Fibroblast of the aortic adventitia (primary cell): ENCODE measurements at places on chromosomes 2 and 18.

DNA sequence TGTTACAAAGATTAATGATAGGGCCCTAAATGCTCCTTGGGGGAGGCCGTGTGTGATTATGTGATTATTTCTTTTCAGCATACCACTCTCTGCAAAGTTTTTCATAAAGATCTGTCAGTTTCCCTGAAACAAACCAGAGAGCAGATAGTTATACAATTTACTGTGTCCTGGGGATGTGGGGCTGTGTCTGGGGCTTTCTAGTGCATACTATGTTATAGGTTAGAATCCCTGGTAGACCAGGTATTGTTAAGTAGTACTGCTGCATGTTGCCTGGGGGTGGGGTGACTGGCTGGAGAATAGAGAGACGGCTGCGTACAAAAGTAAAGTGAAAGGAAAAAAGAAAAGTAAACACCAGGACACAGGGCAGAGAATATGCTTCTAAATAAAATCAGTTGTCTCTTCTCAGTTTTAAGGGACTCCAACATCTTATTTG, 3.3 kb upstream of the CCBE1 start:
- no peak for DNase-seq

DNA sequence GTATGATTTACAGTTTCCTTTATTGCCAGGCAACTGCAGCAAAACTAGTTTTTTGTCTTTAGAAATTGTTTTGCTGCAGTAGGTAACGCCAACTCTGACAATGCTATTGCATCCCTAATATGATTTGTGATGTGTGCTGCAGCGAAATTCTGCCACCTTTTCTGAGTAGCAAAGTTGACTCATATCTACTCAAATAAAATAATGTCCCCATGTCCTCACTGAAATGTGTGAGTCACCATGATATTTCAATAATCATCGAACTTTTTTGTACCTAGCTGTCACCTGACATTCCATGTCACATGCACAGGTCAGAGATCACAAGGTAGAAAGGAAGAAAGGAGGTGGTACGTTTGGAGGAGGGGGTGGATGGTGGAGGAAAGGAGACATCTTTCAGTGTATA, 205.0 kb downstream of the RAD51AP2 start:
- no peak for DNase-seq

GRCh38 chr18:77035380-77036187, 97.0 kb downstream of the MBP start:
- peak; percentile 29 for DNase-seq

DNA sequence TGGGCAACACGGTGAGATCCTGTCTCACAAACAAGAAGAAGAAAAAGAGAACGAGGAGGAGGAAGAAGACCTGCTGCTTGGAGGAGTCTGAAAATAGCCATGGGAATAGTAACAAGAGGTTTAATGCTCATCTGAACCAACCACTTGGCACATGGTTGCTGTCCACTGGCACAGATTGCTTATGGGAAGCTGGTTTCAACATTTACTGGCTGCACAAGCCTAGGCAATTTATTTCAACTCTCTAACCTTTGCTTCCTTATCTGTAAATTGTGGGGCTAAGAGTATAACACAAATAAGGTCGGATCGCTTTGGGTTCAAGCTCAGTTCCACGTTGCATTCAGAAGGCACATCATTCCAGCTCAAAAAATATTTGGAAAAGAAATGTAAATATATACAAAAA, 14.2 kb upstream of the RHOB start:
- no peak for DNase-seq

DNA sequence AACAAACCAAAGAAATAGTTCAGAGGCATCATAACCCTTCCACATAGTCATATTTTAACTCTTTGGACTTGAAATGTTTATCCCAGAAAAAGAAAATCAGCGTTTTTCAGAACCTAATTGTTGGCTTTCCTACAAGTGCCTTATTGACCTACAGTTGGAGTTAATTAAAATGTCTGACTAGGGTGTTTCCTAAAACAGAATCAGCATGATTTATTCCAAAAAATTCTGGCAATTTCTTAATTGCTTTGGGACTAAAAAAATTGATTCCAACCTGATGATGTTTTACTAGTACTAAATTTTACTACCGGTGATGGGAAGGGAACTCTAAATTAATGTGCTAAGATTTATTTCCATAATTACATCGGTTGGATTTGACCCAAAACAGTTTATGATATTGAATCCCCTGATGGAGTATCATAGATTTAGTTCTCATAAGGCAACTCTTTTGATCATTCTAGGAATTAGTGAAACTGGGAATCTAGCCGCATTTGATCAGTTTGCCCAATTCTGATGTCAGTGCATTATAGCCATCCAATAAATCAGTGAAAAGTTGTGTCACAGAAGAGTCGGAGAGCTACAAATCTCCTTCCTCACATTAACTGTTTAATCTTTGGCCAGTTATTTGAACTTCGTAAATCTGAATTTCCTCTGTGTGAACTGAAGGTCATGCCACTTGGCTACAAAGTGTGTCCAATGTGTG, 134.3 kb upstream of the DSEL start:
- no peak for DNase-seq

DNA sequence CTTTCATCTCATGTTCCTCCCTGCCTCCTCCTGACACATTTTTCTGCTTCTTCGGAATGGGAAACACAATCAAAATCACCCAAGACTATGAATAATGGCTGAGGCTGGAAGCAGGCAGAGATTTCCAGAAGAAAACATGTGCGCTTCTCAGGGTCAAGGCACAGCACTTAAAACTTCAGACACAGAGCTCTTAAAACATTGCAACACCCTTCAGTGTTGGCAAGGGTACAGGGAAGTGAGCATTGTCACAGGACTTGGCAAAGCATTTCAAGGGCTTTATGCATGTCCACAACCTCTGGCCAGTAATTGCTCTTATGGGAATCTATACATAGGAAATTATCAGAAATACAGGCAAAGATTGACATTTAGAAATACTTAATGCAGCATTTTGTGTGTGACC, 477.6 kb upstream of the KLHL29 start:
- DNase-seq = no peak

DNA sequence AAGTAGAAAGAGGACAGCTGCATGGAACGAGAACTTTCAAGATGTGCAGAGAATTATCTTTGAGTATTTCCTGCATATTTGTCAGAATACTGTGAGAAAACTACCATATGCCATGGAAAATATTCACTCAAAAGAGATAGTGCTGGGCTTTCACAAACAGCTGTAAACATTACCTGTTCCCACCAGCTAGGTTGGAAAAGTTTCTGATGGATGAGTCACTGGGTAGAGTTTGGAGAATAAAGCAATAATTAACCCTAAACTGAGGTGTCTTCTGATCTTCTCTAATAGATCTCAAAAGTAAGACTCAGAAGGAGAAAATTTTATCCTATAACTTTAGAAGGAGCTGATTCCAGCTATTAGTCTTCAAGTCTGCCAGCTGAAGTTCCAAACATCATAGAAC, 3.9 kb upstream of the FSIP2 start:
- no peak for DNase-seq

GRCh38 chr2:182393270-182393760, 33.5 kb downstream of the PDE1A start:
- peak; percentile 39 for DNase-seq

DNA sequence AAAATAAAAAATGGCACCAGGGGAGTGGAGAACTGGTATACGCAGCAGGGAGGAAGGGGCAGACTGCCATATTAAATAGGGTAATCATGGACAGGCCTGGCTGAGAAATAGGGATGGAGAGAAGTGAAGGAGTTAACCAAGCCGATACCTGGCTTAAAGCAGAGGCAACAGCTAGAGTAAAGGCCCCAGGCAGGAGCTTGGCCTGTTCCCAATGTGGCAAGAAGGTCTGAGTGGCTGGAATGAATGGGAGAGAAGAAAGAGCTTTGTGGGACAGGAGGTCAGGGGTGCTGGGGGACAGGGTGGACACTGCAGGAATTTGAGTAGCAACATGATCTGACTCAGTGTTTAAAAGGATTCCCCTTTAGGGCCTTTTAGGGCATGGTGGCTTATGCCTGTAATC, 15.9 kb upstream of the AGFG1 start:
- no peak for DNase-seq

DNA sequence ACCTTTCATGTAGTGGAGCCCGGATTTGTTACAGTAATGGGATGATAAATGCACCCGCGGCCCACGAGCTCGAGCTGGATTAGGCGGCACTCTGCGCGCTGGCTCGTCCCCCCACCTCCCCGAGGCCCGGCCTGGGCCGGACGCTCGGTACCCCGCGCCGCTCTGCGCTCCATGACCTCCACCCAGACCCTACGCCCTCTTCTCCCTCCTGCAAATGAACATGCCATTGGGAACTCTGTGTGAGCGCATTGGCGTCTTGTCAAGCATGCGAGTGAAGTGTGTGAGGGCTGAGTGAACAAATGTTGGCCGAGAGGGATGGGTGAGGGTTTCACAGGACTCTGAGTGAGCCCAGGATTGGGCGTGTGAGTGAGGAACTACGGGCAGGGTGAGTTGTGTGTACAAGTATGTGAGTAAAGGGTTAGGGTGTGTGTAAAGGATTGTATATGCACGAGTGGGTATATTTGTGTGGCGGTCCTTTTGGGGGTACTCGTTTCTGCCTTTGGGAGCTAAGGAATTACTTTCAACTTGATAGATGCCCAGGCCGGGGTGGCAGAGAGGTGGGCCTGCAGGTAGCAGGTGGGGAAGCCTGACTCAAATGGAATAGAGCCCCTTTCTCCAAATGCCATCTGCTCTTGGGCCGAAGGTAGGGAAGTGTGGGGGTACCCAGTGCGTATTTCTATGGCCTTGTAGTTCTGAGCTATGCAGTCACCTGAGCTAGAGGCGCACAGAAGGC, 2.9 kb upstream of the EN1 start:
- no peak for DNase-seq

DNA sequence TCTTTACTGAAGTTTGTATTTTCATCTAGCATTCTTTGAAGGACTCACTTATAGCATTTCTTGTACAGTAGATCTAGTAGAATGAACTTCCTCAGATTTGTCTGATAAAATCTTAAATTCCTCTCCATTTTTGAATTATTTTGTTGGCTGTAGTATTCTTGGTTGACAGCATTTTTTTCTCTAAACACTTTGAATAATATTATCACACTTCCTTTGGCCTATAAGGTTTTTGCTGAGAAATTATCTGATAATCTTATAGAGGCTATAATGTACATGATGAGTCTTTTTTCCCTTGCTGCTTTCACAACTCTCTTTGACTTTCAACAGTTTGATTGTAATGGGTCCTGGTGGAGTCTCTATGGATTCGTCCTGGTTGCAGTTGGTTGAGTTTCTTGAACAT, 169.5 kb downstream of the NOL4 start:
- DNase-seq = no peak

DNA sequence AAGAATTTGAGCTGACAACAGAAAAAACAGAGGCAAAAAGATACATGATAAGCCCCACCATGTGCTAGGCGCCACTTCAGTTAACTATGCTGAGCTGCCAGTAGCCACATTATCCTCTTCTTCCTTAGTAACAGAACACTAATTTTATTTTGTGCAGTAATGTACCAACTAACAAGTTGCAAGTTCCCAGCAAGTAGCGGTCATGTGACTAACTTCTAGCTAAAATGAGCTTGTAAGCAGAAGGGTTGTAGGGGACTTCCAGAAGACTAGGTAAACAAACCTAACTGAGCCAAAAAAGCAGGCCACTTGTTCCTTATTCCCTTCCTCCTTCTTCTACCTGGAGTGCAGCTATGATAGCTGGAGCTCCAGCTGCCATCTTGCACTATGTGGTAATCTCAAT, 75.5 kb downstream of the DTNB start:
- DNase-seq = no peak

GRCh38 chr2:202060218-202060617, 12.8 kb upstream of the KIAA2012 start:
- DNase-seq = no peak

- no peak for DNase-seq
Observed at GRCh38 chr2:17475286-17475685, 43.0 kb downstream of the RAD51AP2 start.

DNA sequence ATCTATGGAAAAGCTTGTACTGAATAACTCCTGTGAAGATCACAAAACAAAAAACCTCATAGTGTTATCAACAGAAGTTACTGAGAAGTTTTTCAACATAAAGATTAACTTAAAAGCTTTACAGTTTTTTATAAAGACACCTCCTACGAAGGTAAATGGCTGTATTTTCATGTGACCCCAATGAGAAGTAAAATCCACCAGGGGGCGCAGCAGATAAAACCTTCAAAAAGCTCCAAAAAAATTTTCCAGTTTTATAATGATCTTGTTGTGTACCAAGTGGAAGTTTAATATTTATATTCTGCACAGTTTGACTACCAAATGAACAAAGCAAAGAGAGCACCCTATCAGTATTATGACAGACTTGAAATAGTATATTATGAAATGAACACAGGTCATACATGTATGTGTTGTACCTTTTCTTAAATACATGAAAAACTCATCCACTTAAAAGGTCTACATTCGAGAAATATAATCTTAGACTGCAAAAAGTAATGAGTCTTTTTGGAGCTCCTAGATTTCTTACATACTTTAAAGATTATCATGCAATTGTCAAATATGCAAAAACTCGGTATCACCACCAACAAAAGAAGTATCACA, 38.5 kb downstream of the PNO1 start:
- DNase-seq = peak; percentile 66

GRCh38 chr2:189350540-189351209, 90.6 kb upstream of the WDR75 start:
- DNase-seq = peak; percentile 97

DNA sequence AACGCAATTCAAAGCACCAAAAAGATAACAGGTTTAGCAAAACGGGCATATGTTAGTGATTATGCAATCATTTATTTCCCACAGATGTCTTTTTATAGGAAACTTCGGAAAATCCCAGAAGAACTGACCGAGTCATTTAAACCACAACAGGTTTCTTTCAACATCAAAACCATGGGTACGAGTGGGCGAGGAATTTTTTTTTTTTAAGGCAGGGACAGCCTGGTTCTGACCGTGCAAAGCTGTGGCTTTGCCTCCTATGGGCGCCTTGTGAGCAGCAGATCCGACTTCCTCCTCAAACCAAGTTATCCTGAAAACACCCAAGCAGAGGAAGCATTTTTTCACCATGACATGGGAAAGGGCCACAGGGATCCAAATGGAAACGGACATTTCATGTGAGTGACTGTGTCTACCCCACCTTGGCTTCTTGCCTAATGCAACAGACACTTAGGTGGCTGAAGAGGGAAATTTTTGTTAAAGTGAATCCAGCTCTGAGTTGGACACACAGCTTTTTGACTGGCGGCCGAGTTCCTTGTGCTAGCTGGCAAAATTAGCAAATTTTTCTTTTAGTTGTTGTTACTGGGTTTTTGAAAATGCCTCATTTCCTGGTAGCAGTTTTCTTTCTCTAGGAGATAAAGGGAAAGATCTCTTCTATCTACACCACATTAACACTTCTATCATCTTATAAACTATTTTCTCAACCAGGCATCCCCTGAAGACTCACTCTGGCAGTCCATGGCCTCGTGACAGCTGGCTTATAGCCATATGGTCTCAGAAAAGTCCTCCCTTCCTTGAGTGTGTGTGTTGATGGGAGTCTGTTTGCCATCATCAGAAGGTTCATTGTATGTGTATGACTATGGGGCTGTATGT, 487.4 kb upstream of the ZEB2 start:
- DNase-seq = peak; percentile 97

DNA sequence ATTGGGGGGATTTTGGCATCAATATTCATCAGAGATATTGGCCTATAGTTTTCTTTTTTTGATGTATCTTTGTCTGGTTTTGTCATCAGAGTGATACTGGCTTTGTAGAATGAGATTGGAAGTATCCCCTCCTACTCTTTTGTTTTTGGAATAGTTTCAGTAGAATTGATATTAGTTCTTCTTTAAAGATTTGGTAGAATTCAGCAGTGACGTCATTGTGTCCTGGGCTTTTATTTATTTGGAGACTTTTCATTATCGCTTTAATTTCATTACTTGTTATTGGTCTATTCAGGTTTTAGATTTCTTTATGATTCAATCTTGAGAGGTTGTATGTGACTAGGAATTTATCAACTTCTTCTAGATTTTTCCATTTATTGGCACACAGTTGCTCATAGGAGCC, 825.5 kb upstream of the NXPH2 start:
- no peak for DNase-seq
